ENCODE measurements at places on chromosomes 6 and 20.

DNA sequence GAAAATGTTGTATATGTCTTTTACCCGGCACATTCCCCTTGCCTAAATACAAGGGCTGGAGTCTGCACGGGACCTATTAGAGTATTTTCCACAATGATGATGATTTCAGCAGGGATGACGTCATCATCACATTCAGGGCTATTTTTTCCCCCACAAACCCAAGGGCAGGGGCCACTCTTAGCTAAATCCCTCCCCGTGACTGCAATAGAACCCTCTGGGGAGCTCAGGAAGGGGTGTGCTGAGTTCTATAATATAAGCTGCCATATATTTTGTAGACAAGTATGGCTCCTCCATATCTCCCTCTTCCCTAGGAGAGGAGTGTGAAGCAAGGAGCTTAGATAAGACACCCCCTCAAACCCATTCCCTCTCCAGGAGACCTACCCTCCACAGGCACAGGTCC, 11.3 kb upstream of the MAPRE1 start:
- DNase-seq, result no peak

DNA sequence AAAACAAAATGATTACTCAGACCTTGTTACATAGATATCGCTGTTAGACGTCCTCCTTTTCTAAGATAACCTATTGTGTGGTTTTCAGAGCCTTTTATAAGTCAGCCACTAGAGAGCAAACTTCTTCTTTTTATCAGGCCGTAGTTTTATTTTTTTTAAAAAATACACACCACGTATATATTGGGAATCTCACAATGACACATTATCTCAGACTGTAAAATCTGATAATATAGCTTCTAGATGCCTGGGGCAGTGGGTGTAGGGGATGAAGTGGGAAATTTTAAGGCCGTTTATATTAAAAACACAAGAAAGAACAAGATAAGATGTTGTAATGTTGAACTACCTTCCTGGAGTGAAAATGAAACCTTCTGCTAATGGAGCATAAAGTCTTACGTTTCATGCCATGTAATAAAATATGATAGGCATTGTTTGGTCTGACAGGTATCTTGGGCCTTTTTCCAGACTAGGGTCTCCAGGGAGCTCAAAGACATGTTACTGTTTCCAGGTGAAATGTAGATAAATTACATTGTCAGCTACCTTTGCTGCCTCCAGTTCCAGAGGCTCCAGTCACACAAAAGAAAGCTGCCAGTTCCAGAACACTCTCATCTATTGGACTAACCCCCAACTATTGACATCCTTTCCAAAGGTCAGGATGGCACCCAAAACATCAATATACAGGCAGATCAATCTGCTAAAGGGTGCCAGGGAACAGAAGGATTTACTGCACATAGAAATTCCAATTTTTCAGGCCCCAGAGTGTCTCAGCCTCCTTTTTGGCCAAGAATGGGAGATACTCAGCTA, 130.2 kb upstream of the AKIRIN2 start:
- no peak for DNase-seq

GRCh38 chr6:114108119-114109002, 137.4 kb upstream of the HDAC2 start:
- no peak for DNase-seq

DNA sequence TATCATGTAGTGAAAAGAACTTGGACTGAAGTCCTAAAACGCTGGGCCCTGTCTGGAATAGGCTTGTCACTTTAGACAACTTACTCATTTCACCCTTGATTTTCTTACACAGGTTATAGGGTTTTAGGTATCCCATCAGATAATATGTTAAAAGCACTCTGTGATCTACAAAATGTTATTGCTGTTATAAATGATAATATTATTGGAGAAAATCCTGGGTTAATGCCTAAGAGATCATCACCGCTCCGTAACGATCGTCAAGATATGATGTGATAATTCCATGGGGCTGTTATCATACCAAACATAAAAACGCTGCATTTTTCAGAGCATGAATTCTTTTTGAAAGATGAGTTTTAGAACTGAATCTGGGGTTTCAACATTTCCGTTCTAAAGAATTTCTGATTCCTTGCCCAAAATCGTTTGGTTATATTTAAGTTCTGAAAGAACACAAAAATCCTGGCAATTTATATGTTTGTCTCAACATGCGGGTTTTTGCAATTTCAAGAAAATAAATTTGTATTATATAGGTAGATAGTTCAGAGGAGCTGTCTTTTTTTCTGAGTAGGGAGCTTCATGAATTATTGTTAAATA, 154.8 kb downstream of the FOXC1 start:
- DNase-seq, result no peak

DNA sequence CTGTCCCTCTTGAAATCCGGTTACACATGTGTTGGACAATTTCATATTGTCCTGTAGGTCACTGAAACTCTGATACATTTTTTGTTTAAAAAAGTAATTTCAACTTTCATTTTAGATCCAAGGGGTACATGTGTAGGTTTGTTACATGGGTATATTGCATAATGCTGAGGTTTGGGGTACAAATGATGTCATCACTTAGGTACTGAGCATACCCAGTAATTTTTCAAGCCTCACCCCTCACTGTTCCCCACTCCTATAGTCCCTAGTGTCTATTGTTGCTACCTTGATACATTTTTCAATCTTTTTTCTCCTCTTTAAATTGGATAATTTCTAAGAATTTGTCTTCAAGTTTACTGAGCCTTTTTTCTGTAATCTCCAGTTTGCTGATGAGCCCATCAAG, 483.0 kb downstream of the DHX35 start:
- no peak for DNase-seq
